SJCRH30 (cell line): ENCODE measurements at places on chromosomes 2 and 18. TPM values are rescaled to one million over a fixed set of nuclear protein-coding genes. Genes with fewer than 3 reads are reported as not detected.

GRCh38 chr18:79381811-79382311 lies 13.9 kb upstream of the NFATC1 start:
- no peak for DNase-seq
- H3K4me3 ChIP-seq: no peak overlapping the region
- H3K27ac ChIP-seq: no peak overlapping the region
- H3K4me1 ChIP-seq: peaks cover 9% of the 10 kb centered on the region; the same call in 1 of the 2 replicates
- H3K27me3 ChIP-seq: no peaks in the 10 kb centered on the region
- H3K36me3 ChIP-seq: no peaks in the 10 kb centered on the region

The ZNF2 gene
- total RNA-seq: 8.8 and 9.9 TPM in 2 replicates

- no peaks in the 10 kb centered on the region for H3K36me3 ChIP-seq
- H3K27me3 ChIP-seq: no peaks in the 10 kb centered on the region
- H3K4me3 ChIP-seq: no peak overlapping the region
These were observed 37.5 kb upstream of the DLX1 start for GRCh38 chr2:172047566-172048507.

The GNLY gene
- total RNA-seq: not detected in 2 replicates

The TRIM43B gene
- not detected in 2 replicates for total RNA-seq

DNA sequence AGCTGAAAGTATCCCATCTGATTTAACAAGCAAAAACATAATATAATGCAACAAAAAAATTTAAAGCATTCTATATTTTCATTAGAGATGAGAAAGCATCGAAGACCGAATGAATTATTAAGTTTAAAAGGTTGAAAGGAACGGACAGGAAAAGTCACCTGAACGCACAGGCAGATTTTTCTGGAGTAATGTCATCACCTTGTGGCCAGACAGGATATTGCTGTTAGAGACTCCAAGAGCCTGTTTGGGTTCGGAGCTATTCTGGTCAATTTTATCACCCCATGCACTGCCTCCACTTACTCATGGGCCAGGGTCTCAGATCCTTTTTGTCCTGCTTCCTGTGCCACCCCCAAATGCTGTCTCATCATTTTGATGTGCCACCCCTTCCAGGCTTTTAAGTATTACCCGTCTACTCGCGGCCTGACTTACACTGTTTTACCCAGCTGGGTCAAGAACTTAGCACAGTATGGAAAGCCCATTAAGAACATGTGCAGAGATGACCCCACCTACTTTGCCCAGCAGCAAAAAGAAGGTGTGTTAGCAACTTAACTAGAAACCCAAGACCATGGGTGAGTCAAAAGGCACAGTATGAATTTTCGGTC lies 27.3 kb downstream of the GKN2 start:
- H3K4me3 ChIP-seq: no peak overlapping the region
- peak; percentile 85 for DNase-seq

DNA sequence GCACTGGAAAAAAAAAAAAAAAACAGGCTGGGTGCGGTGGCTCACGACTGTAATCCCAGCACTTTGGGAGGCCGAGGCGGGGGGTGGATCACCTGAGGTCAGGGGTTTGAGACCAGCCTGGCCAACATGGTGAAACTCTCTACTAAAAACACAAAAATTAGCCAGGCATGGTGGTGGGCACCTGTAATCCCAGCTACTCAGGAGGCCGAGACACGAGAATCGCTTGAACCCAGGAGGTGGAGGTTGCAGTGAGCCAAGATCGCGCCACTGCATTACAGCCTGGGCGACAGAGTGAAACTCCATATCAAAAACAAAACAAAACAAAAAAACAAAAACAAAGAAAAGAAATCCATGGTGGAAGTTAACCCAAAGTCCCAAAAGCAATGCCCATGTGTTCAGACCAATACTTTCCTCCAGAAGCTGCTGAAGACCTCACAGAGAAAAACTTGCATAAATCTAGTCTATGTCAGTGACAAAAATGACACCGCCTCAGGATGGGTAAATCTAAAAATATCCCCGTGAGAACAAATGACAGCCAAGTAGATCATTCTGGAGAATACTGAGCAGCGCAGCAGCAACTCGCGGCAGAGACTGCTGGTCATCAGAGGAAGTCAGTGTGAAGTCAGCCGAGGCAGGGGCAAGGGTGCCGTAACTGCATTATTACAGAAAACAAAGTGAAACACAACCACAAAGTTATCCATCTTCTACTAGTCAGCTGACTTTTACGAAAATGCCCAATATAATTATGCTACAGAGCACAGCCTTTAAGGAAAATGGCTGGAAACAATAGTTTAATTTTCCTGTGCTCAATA lies 41.0 kb downstream of the LPIN2 start:
- no peaks in the 10 kb centered on the region for H3K36me3 ChIP-seq
- H3K27me3 ChIP-seq: no peaks in the 10 kb centered on the region
- no peak overlapping the region for H3K4me3 ChIP-seq
- no peaks in the 10 kb centered on the region for H3K4me1 ChIP-seq

The DOK6 gene
- 0.03 and 0.47 TPM in 2 replicates for total RNA-seq

The C2orf15 gene
- total RNA-seq: 0.24 and 0.25 TPM in 2 replicates
